ENCODE measurements at places on chromosomes 1 and 21. TPM values are rescaled to one million over a fixed set of nuclear protein-coding genes. Genes with fewer than 3 reads are reported as not detected.

TSPAN1 gene
- total RNA-seq = 3.0 TPM

TNFRSF8 gene
- total RNA-seq = 1.4 TPM

ATP1A4 gene
- 1.0 TPM for total RNA-seq

GSTM1 gene
- total RNA-seq = 44.1 TPM

MIXL1 gene
- total RNA-seq = 0.27 TPM

TFF3 gene
- total RNA-seq = 4.8 TPM

MXRA8 gene
- total RNA-seq = 30.5 TPM

C1QTNF12 gene
- 2.6 TPM for total RNA-seq

LCE1A gene
- total RNA-seq = not detected

THBS3 gene
- total RNA-seq = 11.7 TPM

RGS1 gene
- 2.6 TPM for total RNA-seq

MR1 gene
- total RNA-seq = 4.6 TPM

CCNL2 gene
- total RNA-seq = 78.6 TPM

PTPN22 gene
- 0.70 TPM for total RNA-seq

PRKAA2 gene
- 143 TPM for total RNA-seq

GBP2 gene
- total RNA-seq = 9.5 TPM

SAMSN1 gene
- total RNA-seq = 1.9 TPM

ERG gene
- total RNA-seq = 15.5 TPM

GRHL3 gene
- not detected for total RNA-seq

BEST4 gene
- 0.11 TPM for total RNA-seq

ADAMTSL4 gene
- 28.9 TPM for total RNA-seq

AQP10 gene
- 0.70 TPM for total RNA-seq
